Activated CD4-positive, alpha-beta T cell treated with anti-CD3 and anti-CD28 coated beads for 24 hours (primary cell): ENCODE measurements at places on chromosomes 4 and X.

DNA sequence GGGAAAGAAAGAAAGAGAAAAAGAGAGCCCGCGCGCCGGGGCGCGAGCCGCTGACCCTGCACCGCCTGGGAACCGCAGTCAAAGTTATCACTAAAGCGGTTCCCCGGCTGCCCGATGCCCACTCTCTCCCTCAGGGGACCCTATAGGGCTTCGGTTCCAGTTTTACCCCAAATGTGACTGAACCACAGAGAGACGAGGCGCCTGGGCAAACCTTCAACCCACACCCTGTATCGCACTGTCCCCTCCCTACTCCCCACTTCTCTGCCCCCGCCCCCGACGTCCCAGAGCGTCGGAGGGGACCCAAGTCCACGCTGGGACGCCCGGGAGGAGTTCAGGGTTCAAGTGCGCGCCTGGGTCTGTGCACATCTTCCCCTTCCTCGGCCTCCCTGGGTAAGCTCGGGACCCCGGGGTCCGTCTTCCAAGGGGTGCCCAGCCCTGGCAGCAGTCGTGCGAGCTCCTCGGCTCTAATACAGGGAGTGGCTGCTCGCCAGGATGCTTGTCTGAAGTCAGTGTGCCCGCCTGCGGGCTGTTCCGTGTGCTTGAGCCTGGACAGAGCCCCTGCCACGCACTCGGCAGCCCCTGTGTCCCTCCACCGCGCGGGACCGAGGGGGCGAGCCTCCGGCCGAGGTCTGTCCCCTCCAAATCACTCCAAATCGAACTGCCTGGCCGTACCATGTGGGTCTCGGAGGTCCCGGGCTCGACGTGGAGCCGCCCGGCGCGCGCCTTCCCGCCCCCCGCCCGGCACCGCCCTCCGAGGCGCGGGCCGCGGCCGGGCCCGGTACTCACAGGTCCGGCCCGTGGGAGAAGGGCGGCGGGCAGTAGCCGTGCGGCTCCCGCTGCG, 960 bp downstream of the TRPC3 start:
- DNase-seq, result no peak

GRCh38 chr4:107901213-107901934, 30.0 kb upstream of the CYP2U1 start:
- DNase-seq, result no peak

- no peak for DNase-seq
Observed at GRCh38 chr4:60588556-60588955, 611.6 kb upstream of the ADGRL3 start.

DNA sequence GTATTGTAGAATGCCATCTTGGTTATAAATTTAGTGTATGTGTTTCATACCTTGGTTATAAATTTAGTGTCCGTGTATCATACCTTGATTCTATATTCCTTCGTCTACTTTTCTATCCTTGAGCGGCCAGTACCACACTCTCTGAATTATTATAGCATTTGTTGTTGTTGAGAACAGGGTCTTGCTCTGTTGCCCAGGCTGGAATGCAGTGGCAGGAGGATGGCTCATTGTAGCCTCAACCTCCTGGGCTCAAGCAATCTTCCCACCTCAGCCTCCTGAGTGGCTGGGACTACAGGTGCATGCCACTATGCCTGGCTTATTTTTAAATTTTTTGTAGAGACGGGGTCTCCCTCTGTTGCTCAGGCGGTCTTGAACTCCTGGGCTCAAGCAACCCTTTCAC, 50.1 kb downstream of the FAM193A start:
- DNase-seq, result no peak

- no peak for DNase-seq
Observed at GRCh38 chrX:20437683-20438082, 171.0 kb upstream of the RPS6KA3 start.

GRCh38 chr4:55758570-55758969, 61.0 kb upstream of the EXOC1L start:
- no peak for DNase-seq

GRCh38 chr4:147586637-147587036, 30.6 kb upstream of the TMEM184C start:
- no peak for DNase-seq
